ENCODE measurements at places on chromosomes 2 and 18. TPM values are rescaled to one million over a fixed set of nuclear protein-coding genes. Genes with fewer than 3 reads are reported as not detected.

DNA sequence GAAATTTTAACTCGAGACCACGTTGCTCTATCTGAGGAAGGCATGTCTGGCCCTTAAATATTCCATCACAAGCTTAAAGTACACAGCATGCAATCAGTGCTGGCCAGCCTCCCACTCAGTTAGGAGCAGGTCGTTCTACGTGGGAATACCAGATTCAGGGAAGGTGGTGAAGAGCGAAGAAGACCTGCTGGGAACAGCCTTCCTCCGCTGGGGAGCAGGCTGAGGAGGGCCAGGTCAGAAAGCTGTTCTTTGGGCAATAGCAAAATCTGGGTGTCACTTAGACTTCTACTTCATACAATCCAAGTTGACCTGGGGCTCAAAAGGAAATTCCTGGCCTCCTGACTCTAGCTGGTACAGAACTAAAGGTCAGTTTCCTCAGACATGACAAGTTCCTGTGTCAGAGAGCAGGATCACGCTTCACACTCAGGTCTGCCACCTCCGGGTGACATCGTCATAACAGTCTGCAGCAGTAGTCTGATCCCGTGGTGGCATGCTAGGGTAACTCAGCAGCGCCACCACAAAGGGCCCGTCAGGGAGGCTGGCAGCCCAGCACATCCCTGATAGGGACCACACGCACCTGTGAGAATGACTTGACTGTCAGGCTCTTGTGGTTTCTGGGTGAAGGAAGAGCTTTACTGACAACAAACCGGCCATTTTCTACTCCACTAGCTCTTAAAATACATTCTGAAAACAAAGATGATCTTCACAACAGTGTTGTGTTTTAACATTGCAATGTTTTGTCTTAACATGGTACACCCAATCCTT lies 35.2 kb upstream of the NAPG start:
- DNase-seq, result no peak

- peak; percentile 42 for DNase-seq
Observed at GRCh38 chr2:150700666-150701580, 213.5 kb upstream of the RND3 start.

DNA sequence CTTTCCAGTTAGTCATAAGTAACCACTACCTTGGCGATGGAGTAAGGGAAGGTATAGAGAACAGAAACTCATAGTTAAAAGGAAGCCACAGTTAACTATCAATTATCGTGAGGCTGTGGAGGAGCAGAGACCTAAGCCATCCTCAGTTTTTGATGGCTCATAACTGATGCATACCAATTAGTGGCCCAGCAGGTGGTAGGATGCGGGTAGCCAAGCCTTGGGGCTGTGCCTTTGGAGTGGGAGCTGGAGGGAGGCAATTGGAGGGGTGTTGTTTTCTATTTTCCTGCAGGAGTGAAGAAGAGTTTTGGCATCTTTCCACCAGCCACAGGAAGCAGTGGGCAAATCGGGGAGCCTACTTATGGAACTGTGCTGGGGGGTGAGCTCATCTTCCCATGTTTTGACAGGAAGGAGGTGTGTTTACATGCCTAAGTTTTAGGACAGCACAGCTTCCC lies 194.8 kb downstream of the TPGS2 start:
- DNase-seq, result no peak

DNA sequence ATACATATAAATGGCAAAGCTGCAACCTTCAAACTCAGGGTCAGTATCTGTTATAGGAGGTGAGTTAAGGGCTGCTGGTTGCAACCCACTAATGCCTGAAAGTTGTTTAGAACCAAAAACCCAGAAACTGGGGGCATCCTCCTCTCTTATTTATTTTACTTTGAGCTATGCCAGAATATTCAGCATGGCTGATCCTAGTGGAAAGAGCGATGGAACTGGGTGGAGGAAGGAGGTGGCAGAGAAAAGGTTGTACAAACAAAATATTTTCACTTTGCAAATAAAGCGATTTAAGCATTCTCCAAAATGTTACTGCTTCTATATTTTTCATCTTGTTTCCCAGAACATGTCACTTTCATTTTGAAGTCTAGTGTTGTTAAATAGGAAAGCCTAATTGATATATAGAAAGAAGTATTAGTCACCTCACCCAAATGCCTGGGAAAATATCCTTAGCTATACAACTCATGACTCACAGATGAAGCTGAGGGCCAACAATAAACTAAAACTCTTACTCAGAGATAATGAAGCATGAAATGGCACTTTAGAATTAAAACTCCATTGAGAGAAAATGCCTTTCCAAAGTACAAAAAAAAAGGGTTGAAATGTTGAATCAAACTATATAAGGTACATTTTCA lies 251.4 kb upstream of the UBE2E3 start:
- DNase-seq, result no peak

GRCh38 chr2:186486651-186487647 lies 889 bp downstream of the ZC3H15 start:
- DNase-seq, result no peak

DNA sequence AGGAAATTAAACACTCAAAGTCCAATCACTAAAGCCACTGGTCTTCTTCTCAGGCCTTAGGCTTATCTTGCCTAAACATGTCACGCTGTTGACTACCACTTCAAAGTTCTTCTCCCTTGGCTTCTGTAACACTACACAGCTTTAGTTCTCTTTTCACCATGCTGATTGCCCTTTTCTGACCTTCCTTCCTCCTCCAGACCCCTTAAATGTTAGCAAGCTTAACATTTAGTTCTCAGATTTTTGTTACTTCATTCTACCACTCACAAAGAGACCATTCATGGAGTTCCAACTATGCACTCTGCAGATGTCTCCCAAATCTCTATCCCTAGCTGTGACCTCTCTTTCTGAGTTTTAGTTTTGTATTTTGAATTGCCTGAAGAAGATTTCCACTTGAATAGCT lies 64.4 kb downstream of the TTC21B start:
- DNase-seq, result no peak

GRCh38 chr18:23779696-23780303 lies 90.5 kb downstream of the LAMA3 start:
- no peak for DNase-seq

GRCh38 chr2:156379714-156380113 lies 47.2 kb upstream of the NR4A2 start:
- no peak for DNase-seq

DNA sequence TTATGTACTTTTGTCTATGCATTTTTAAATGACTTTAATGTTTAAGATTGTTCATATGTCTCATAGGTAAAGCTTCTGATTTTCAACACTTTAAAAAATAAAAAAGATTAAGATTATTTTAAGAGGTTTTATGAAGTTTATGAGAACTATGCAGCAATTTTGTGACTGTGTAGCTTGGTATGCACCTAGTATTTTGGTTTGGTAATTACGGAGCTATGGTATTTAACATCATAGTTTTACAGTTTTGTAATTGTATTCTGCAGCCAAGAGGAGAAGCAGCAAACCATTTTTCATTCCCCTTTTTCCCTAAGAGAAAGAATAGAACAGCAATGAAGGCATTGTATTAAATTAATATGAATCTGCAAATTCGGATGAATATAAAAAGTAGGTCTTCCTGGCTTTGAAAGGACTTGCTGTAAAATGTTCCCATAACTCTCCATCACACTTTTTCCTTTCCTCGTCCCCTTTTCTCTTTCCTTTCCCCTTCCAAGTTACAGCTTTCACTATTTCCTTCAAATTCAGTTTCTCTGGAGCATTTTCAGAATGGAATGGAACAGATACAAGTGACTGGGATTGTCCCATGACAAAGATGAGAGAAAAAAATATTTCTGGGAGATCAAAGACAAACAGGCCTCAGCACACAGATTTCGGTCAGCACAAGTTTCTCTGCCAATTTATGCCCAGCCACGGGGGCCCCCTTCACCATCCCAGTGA lies 26.1 kb upstream of the PIEZO2 start:
- DNase-seq, result peak; percentile 72

CYP26B1 gene
- 15.4 TPM for polyA plus RNA-seq

DNA sequence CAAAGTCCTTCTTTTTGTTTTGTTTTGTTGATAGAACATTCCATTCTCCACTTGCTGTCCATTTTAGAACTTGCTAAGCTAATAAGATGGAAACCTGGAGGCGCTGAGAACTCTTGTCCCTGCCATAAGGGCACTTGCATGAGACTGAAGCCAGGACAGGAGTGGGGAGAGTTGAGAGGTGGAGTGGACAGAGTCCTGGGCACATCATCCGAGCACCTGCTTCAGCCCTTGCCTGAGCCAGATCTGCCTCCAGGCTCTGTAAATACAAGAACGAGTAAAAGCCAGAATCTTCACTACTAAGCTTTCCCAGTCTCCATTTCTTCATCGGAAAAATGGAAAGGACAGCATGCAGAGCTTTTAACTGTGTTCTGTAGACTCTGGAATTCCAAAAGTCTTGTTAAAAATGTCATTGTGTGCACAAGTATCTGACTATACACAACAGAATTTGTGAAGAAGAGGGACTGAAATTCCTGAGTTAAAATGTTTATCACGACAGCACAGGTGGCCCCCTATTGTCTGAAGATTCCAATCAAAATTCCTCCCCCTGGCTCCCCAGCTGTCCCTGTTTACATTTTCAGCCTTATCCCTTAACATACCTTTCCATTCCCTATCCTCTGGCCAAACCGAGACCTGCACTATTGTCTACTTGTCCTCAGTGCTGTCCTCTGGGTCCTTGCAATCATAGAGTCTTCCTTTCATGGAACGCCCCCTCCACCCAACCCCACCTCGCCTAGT lies 498.2 kb upstream of the TNP1 start:
- no peak for DNase-seq

GRCh38 chr2:207479198-207479785 lies 50.5 kb upstream of the CREB1 start:
- DNase-seq, result no peak

CSRNP3 gene
- polyA plus RNA-seq, result 7.4 TPM

DNA sequence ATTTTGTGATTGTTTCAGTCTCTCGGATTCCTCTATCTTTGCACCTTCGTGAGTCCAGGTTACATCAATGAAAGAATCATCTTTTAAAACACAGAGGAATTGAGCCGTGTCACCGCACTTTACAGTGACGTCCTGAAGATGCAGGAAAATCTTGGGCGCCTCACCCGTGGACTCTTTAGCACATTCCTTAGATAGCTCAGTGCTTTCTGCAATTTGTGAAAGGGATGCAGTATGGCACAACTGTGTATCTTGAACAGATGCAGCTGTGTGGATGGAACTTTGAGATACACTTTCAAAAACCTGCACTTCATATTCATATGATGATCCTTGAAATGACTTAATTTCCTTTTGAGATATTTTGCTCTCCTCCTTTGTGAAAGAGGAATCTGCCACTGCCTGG lies 50.9 kb downstream of the TTN start:
- no peak for DNase-seq

- DNase-seq, result no peak
Observed at GRCh38 chr18:77135339-77136075, 2.9 kb upstream of the MBP start.

DNA sequence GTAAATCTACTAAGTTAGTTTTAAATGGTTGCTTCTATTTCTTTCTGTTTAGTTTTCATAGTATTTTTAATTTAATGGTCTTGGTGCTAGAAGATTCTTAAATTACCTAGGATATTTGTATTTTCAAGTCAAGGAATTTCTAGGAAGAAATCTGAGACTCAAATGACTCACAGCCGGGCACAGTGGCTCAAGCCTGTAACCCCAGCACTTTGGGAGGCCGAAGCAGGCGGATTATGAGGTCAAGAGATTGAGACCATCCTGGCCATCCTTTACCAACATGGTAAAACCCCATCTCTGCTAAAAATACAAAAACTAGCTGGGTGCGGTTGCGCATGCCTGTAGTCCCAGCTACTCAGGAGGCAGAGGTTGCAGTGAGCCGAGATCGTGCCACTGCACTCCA lies 95.5 kb downstream of the C2orf74 start:
- no peak for DNase-seq

DNA sequence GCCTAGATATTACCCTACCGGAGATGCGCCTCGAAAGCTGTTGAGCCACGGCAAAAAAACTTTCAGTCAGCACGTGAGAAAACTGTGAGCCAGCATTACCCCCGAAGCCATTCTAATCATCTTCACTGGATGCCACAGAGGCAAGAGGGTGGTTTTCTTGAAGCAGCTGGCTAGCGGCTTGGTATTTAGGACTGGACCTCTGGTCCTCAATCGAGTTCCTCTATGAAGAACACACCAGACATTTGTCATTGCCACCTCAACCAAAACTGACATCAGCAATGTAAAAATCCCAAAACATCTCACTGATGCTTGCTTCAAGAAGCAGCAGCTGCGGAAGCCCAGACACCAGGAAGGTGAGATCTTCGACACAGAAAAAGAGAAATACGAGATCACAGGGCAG lies 52.8 kb upstream of the SLC66A3 start:
- DNase-seq, result no peak
